Calu3 (cell line): ENCODE measurements at places on chromosomes 7 and 10.
A peak's percentile ranks its signal among the peaks of the same experiment; 100 is the strongest.

GRCh38 chr10:127418536-127419168 lies 130.5 kb upstream of the NPS start:
- DNase-seq = no peak

GRCh38 chr7:21616796-21617436 lies 74.1 kb downstream of the DNAH11 start:
- DNase-seq = peak; percentile 37

GRCh38 chr7:80764132-80764531 lies 125.7 kb downstream of the CD36 start:
- no peak for DNase-seq

DNA sequence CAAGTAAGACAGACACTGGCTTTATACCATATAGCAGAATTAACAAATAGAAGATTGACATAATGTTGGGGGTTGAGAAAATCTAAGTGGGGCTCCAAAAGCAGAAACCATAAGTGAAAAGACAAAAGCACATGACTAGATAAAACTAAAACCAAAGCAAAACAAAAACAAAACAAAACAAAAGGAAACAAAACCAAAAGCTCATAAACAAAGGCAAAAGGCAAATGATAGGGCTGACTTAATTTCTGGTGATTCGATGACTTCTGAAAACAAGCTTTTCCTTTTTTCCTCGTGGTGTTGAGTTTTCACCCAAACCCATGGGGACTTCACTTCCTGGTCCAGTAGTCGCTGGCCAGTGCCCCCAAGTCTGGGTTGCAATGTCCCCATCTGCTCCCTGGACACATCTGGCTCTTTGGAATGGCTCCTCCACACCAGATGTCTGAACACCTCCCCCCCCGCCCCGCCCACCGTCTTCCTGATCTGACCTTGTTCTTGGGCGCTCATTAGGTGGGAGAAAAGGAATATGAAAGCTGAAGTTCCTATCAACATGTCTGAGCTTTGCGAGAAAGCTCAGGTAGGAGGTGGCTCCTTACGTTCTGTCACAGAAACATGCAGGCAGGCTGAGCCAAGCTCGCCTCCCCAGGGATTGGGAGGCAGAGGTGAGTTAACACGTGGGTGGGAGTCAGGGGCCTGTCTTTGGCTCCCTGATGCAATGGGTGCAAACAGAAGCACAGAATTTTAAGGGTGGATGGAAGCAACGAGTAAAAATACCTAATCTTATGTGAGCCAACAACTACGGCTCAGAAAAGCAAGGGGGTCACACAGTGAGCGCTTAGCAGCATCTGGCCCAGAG lies 121.0 kb downstream of the NEURL1 start:
- no peak for DNase-seq

GRCh38 chr10:4131407-4132215 lies 346.6 kb upstream of the KLF6 start:
- no peak for DNase-seq

DNA sequence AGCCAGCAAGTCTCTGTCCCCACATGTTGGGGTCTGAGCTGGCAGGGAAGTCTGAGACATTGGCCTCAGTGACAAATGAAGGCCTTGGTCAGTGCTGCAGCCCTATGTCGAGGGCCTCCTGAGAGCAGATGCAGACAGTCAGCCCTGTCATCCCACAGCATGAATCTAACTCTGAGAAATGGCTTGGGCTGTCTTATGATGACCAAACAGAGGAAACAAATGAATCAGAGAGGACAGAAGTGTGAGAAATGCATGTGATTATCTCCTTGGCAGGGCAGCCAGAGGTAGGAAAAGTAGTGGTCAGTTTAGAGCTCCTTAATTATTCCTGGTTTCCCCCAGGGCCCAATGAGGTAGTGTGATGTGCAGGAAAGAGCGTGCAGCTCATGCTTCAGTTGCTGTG lies 287.6 kb downstream of the SORCS3 start:
- DNase-seq = no peak

DNA sequence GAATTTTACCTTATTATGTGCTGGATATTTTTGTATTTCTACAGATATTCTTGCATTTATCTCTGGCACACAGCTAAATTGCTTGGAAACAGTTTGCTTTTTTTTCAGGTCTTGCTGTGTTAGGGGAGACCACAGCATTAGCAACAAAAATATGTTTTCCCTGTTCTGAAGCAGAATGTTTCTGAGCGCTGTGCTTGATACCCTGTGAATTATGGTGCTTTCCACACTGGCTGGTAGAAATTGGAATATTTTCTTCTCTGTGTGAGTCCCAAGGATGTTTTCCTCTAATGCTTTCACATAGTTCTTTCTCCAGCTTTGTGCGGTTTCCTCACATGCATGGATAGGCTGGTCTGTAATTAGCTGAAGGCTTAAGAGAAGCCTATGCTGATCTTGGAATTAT lies 651.6 kb upstream of the IGFBP3 start:
- DNase-seq = no peak

GRCh38 chr10:24430591-24430990 lies 221.7 kb downstream of the KIAA1217 start:
- no peak for DNase-seq

- DNase-seq = peak; percentile 9
Observed at GRCh38 chr10:4353964-4354363, 472.0 kb upstream of the AKR1E2 start.

- DNase-seq = peak; percentile 22
Observed at GRCh38 chr10:649445-649797, 40.0 kb downstream of the DIP2C start.

- no peak for DNase-seq
Observed at GRCh38 chr7:106114716-106115383, 2.7 kb upstream of the SYPL1 start.

GRCh38 chr7:130410868-130411541 lies 29.8 kb downstream of the CEP41 start:
- no peak for DNase-seq

DNA sequence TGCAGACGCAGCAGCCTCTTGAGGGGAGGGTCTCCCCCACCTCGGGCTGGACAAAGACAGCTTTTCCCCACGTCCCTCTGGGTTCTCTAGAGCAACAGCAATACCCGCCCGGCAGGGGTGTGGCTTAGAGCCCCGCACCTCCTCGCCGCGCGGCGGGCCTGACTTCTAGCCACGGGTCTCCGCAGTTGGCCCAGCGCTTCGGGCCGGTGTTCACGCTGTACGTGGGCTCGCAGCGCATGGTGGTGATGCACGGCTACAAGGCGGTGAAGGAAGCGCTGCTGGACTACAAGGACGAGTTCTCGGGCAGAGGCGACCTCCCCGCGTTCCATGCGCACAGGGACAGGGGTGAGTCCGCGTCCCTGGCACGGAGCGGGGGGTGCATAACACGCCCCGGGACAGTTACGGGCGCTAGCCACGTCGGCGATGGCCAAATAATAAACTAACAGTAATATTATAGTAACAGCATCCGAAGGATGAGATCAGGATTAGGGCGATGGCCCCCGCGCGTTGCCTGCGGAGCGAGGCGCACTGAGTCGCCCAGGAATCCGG lies 1.2 kb downstream of the CYP2E1 start:
- DNase-seq = no peak

- DNase-seq = no peak
Observed at GRCh38 chr10:11693376-11693775, 48.8 kb upstream of the ECHDC3 start.
